Spleen (tissue), 13 donors: ENCODE measurements at places on chromosomes 12 and 14. TPM values are rescaled to one million over a fixed set of nuclear protein-coding genes. Genes with fewer than 3 reads are reported as not detected.
A peak's percentile ranks its signal among the peaks of the same experiment; 100 is the strongest.

Gene LRRK2
- 66.7 TPM for total RNA-seq

Gene TPH2
- total RNA-seq, result 3.1 TPM

- no peak for DNase-seq
- H3K4me3 ChIP-seq, result no peak overlapping the region
- no peaks in the 10 kb centered on the region for H3K4me1 ChIP-seq
- no peaks in the 10 kb centered on the region for H3K27me3 ChIP-seq
These were observed 71.8 kb downstream of the NINJ2 start for GRCh38 chr12:591167-592023.

Gene CLEC4D
- 9.2 TPM for total RNA-seq

DNA sequence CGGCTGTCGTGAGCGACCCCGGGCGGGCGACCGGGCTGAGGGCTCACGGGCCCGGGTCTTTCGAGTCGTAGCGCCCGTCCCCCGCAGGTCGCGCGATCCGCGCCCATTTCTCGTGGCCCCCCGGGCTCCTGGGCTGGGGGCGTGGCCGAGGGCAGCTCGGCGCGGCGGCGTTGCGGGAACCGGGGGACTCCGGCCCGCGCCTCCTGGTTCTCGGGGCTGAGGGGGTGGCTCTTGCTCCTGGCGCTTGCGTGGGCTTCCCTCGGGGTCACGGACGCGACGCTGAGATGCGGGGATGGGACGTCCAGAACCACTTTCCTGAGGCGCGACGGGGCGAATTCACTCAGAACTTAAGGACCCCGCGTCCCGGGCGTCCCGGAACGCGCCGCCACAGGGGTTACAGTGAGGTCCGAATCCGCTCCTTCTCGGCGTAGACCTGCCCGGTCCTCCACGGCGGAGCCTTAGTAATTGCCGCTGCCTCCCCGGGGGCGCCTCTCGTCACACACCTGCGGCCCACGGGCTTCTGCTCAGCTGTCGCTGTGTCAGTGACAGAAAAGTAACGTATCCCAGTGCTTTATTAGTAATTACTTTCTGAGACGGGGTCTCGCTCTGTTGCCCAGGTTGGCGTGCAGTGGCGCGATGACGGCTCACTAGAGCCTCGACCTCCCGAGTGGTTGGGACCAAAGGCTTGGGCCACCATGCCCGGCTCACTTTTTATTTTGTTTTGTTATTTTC, 606 bp downstream of the EP400 start:
- no peaks in the 10 kb centered on the region for H3K36me3 ChIP-seq
- H3K4me3 ChIP-seq, result peak overlapping the region; percentile 99
- H3K27ac ChIP-seq, result peak overlapping the region; percentile 92
- peaks cover 53% of the 10 kb centered on the region for H3K4me1 ChIP-seq

- peaks cover 30% of the 10 kb centered on the region for H3K4me1 ChIP-seq
- peak overlapping the region; percentile 89 for H3K27ac ChIP-seq
- H3K27me3 ChIP-seq, result no peaks in the 10 kb centered on the region
- H3K36me3 ChIP-seq, result peaks cover 33% of the 10 kb centered on the region
- DNase-seq, result no peak
These were observed 892 bp downstream of the TCHP start for GRCh38 chr12:109900752-109901580.

Gene C12orf50
- not detected for total RNA-seq

- H3K27me3 ChIP-seq, result no peaks in the 10 kb centered on the region
- peak overlapping the region; percentile 29 for H3K27ac ChIP-seq
- DNase-seq, result no peak
- H3K36me3 ChIP-seq, result no peaks in the 10 kb centered on the region
These were observed 31.0 kb upstream of the LGALS3 start for GRCh38 chr14:55097881-55098560.

- H3K27me3 ChIP-seq, result no peaks in the 10 kb centered on the region
- H3K27ac ChIP-seq, result no peak overlapping the region
- DNase-seq, result no peak
- H3K36me3 ChIP-seq, result no peaks in the 10 kb centered on the region
These were observed 45.7 kb downstream of the TAOK3 start for GRCh38 chr12:118326991-118327390.

- H3K27ac ChIP-seq, result no peak overlapping the region
- no peak for DNase-seq
- H3K27me3 ChIP-seq, result no peaks in the 10 kb centered on the region
- no peaks in the 10 kb centered on the region for H3K4me1 ChIP-seq
These were observed 223.7 kb downstream of the TMTC2 start for GRCh38 chr12:82910246-82910893.

Gene SLC7A8
- total RNA-seq, result 32.7 TPM

DNA sequence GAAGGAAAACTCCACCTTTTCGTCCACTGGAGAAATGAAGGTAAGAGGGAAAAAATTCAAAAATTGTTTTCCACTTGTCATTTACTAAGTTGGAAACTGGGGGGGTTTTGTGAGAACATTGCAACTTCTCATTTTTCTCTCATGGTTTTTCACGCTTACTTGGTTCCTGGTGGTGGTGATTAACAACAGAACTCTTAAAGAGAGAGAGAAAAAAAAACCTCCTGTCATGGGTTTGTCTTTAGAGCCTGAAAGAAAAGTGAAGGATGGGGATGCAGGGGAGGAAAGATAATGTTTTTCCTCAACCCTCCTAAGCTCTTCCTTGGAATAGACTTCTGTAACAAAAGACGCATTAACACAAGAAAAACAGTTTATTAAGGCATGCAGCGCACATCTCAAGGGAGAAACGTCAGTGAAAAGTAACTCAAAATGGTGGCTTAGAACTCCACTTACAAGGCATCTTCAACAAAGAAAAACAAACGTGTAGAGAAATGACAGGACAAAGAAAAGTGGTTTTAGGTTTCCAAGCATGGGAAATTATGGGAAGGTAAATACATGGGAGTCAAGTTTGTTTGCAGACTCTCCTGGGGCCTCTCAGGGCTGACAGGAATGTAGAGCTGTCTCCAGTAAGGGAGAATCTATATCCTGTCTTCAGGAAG, 81.9 kb upstream of the ATF7IP start:
- peaks cover 18% of the 10 kb centered on the region for H3K4me1 ChIP-seq
- peak overlapping the region; percentile 57 for H3K27ac ChIP-seq
- H3K36me3 ChIP-seq, result no peaks in the 10 kb centered on the region
- no peak overlapping the region for H3K4me3 ChIP-seq
- H3K27me3 ChIP-seq, result no peaks in the 10 kb centered on the region
- DNase-seq, result no peak

GRCh38 chr14:106578481-106578880, 1052.1 kb downstream of the TMEM121 start:
- no peaks in the 10 kb centered on the region for H3K4me1 ChIP-seq
- H3K27ac ChIP-seq, result no peak overlapping the region
- DNase-seq, result peak; percentile 72

Gene PPM1A
- 56.0 TPM for total RNA-seq

DNA sequence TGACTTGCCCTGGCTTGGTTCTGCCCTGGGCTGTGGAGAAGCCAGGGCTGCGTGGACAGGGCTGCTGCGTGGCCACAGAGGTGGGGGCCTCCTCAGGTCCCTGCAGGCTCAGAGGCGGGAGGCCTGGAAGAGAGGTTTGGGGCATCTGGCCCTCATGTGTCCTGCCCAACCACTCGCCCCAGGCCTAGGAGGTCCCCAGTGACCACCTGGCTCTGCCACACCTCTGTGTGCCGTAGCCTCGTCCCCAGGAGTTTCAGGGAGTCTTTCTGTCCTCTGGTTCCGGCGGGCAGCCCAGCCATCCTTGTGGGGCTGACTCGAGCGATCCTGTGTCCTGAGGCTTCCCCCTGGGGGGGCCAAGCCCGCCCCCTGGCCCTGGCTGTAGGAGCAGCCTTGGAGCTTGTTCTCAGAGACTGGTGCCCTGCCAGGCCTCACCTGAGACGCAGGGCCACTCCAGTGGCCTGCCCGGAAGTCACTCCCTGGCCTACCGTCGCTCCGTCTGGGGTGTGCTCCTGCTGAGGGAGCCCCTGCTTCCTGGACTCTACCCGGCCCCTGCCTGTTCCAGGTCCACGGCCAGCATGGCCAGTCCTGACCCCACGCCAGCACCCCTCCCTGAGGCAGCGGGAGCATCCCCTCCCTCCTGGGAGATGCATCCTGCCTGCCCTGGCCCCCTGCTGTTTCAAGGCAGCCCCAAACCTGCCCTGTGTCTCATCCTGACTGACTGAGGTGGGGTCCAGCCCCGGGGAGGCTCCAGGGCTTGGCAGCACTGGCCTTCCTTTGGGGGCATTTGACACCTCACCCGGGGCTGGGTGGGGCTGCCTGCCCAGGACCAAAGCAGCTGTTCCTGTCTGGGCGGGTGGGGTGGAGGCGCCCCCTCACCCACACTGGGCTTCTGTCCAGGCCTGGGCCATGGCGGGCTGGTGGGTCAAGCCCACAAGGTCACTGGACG, 13.9 kb downstream of the ASPG start:
- no peaks in the 10 kb centered on the region for H3K36me3 ChIP-seq
- no peak overlapping the region for H3K4me3 ChIP-seq

DNA sequence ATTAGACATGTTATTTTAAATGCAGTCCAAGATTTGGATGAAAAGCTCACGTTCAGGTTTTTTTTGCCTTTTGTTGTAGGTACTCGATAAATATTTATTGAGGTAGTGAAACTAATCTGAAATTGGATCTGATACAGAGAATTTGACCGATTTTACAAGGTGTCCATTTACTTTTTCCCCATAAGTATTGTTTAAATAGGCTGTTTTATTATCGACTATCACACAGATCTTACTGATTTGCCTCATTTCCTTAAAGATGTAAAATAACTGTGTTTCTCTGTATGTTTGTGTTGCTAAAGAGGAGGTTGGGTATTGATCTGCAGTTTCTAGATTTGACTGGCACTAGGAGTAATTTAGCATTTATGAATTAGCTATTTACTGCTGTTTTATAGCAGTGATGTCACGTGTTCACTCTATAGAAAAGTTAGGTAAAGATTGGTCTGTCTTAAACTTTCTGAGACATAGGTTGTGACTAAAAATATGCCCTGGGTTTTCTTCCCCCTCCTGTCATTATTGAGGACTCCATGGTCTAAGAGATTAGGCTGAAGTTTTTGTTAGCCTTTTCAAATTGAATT, 3.5 kb downstream of the RAP1B start:
- H3K4me1 ChIP-seq, result peaks cover 85% of the 10 kb centered on the region
- H3K36me3 ChIP-seq, result no peaks in the 10 kb centered on the region
- H3K4me3 ChIP-seq, result no peak overlapping the region
- H3K27ac ChIP-seq, result peak overlapping the region; percentile 98
- no peak for DNase-seq

Gene DDX55
- 43.7 TPM for total RNA-seq

GRCh38 chr12:27119797-27120196, 37.4 kb upstream of the C12orf71 start:
- H3K4me1 ChIP-seq, result no peaks in the 10 kb centered on the region
- no peak for DNase-seq
- H3K27ac ChIP-seq, result no peak overlapping the region

Gene SLC10A1
- total RNA-seq, result not detected

Gene RECQL
- total RNA-seq, result 39.6 TPM

GRCh38 chr12:119480551-119480950, 113.0 kb upstream of the TMEM233 start:
- no peak overlapping the region for H3K4me3 ChIP-seq
- no peak overlapping the region for H3K27ac ChIP-seq
- H3K4me1 ChIP-seq, result no peaks in the 10 kb centered on the region
- no peak for DNase-seq

DNA sequence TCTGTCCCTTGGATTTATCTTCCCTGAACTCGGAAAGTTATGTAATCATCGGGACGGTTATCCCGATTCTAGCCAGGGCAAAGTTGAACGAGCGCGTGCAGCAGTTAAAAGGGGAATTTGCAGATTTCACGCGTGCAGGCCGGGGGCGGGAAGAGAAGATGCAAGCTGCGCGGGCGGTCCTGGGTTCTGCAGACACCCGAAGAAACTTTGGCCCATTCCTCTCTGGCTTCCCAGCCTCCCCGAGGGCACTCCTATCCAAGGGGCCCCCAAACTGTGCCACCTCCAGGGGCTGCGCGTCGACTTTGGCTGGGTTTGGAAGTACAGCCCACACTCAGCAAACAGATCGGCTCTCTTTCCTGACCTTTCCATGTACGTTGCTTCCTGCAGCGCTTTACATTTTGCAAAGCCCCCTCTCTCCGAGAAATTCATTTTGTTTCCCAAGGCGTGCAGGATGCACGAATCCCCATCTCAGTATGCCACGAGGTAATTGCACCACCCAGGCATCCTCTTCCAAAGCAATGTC, 941 bp upstream of the PPP1CC start:
- H3K27me3 ChIP-seq, result no peaks in the 10 kb centered on the region
- no peak overlapping the region for H3K27ac ChIP-seq
- H3K36me3 ChIP-seq, result no peaks in the 10 kb centered on the region
- DNase-seq, result peak; percentile 85
- peaks cover 26% of the 10 kb centered on the region for H3K4me1 ChIP-seq

Gene CYP46A1
- 0.85 TPM for total RNA-seq

- no peaks in the 10 kb centered on the region for H3K4me1 ChIP-seq
- H3K27ac ChIP-seq, result no peak overlapping the region
- no peaks in the 10 kb centered on the region for H3K36me3 ChIP-seq
- H3K4me3 ChIP-seq, result no peak overlapping the region
- DNase-seq, result no peak
These were observed 151.7 kb upstream of the FUT8 start for GRCh38 chr14:65260786-65261185.

DNA sequence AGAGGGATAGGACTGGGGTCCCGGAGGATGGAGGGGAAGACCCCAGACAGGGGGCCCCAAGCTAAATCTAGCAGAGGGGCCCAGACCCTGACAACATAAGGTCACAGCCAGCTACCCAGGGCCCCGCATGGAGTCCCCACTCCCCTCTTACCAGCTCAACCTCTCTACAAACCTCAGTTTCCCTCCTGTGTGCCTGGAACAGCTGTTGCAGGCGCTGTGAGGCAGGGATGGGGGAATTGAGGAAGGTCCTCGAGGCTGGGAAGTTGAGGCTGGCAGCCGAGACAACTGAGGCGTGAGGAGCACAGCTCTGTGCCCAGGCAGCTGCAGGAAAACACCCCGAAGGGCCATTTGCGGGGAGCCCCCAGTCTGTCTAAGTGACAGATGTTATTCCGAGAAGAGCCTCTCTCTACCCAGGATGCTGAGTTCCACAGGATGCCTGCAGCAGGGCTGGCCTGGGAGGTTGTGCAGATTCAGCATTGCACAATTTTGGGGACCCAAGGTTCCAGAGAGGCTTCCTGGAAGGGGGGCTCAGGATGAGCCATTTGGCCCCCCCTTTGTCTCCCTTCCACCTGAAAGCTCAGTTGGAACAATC, 42.7 kb upstream of the NCOR2 start:
- no peak overlapping the region for H3K27ac ChIP-seq
- no peaks in the 10 kb centered on the region for H3K27me3 ChIP-seq
- H3K4me1 ChIP-seq, result peaks cover 45% of the 10 kb centered on the region

Gene GTF2H3
- 20.0 TPM for total RNA-seq

DNA sequence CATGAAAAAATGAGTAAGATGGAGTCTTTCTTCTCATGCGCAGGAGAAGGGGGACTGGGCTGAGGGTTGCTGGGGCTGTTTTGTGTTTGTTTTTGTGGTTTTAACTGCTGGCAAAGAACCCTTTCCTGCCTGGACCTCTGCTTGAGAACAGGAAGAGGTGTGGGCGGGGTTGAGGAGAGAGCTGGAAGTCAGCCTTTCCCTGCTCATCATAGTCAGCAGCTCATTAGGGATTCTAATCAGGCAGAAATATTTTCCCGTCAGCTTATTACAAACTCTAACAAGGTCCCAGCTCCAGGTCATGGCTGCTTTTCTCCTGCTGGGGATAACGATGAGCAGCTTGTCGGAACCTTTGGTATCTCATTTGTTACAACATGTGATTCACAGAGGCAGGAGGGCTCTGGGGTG, 185.0 kb upstream of the NRXN3 start:
- DNase-seq, result no peak
- no peak overlapping the region for H3K4me3 ChIP-seq
- H3K27me3 ChIP-seq, result peaks cover 16% of the 10 kb centered on the region
- H3K4me1 ChIP-seq, result peaks cover 5% of the 10 kb centered on the region
- H3K27ac ChIP-seq, result no peak overlapping the region

Gene HOXC12
- not detected for total RNA-seq
